ENCODE measurements at places on chromosomes 13 and 19. TPM values are rescaled to one million over a fixed set of nuclear protein-coding genes. Genes with fewer than 3 reads are reported as not detected.

- no peak for DNase-seq
Measured at GRCh38 chr19:49689133-49690078, at the start of gene ADM5. Gene ADM5 (plus strand): TSS chr19:49689594. CDS start chr19:49689838, 244 bp downstream.

DNA sequence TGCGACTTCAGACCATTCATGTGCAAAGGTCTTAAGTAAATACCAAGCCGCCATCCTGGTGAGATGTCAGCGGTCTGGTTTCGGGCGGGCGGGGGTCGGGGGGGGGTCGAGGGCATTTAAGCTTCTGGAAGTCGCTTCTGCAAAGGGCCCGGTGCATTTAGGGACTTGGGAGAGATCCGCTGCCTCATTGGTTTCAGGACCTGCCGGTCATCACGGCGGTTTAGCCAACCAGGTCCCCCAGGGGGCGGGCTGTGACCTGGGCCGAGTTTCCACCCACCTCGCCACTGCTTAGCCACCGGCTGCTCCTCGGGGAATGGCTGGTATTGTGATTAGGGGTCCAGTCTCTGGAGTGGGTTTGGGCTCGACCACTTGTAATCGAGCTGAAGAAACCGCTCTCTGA lies 7.8 kb downstream of the ANKLE1 start:
- no peak for DNase-seq

DNA sequence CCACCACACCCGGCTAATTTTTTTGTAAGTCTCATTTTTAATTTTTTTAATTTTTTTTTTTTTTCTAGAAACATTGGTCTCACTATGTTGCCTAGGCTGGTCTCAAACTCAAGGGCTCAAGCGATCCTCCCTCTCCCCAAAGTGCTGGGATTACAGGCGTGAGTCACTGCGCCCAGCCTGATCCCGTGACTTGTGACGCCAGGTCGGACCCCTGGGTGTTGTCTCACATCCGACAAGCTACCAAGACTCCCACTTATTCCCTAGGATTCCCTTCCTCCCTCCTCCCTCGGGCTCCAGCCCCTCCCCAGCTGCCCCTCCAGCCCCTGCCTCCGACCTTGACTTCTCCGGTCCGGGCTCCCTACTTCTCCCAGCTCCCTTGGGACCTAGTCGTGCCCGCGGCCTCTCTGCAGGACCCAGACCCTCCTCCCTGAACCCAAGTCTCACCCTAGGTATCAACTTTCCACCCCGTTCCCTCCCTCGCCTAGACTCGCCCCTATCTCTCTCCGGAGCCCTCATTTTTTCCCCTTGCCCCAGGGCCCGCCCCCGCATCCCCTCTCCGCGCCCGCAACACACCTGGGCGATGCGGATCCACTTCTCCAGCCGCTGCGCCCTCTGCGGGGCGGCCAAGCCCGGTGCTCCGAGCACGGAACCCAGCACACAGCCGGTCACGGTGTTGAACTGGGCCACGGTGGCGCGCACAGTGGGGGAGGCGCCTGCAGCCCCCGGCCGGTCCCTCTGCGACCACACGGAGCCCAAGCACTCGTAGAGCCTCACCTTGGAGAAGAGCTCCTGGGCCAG lies 13.1 kb downstream of the RGL3 start:
- DNase-seq, result no peak

The ZNF616 gene
- polyA plus RNA-seq, result 16.6 TPM

- DNase-seq, result no peak
Measured at GRCh38 chr19:46726551-46726950, 9.6 kb upstream of the PRKD2 start.

DNA sequence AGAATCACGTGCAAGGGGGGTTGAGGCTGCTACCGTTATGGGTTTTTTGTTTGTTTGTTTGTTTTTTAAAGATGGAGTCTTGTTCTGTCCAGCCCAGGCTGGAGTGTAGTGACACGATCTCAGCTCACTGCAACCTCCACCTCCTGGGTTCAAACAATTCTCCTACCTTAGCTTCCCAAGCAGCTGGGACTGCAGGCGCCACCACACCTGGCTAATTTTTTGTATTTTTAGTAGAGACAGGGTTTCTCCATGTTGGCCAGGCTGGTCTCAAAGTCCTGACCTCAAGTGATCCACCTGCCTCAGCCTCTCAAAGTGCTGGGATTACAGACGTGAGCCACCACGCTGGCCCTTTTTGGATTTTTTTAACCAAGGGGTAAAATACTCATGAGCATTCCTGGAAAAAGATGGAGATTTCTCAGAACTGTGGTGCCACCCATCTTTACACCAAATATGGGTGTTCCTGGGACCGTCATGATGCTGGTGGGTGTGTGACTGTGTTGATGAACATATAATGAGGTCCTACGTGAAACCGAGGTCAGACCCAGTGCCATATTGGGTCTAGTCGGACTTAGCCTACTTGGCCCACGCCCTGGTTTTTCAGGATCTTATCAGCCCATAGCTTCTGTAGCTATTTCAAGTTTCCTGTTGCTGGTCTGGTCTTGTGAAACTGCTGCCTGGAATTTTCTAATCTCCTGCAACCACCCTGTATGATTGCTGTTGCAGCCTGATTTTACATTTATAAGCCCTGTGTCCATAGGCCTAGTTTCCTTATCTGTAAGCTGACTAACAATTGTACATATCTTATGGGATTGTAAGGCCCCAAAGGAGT lies 6.2 kb downstream of the PPP1R15A start:
- no peak for DNase-seq

DNA sequence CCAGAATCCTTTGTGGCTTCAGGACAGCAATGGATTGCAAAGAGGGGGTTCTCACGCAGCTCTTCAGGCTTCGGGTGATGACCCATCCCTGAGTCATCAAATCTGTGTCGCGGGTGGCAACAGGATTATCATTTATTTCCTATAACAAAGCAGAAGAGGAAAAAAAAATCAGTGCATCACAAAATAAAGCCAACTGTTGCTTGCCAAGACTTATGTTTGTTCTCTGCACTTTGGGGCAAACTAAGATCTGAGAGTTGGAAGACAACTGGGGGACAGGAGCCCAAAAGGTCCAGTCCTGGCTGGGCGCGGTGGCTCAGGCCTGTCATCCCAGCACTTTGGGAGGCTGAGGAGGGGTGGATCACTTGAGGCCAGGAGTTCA lies 6.4 kb downstream of the GNA15 start:
- no peak for DNase-seq

- DNase-seq, result no peak
Measured at GRCh38 chr13:43758834-43759233, 27.9 kb downstream of the ENOX1 start.

- no peak for DNase-seq
Measured at GRCh38 chr13:30968846-30969245, 36.4 kb downstream of the TEX26 start.

The FFAR1 gene
- polyA plus RNA-seq, result 0.83 TPM

The DACH1 gene
- polyA plus RNA-seq, result 101 TPM

DNA sequence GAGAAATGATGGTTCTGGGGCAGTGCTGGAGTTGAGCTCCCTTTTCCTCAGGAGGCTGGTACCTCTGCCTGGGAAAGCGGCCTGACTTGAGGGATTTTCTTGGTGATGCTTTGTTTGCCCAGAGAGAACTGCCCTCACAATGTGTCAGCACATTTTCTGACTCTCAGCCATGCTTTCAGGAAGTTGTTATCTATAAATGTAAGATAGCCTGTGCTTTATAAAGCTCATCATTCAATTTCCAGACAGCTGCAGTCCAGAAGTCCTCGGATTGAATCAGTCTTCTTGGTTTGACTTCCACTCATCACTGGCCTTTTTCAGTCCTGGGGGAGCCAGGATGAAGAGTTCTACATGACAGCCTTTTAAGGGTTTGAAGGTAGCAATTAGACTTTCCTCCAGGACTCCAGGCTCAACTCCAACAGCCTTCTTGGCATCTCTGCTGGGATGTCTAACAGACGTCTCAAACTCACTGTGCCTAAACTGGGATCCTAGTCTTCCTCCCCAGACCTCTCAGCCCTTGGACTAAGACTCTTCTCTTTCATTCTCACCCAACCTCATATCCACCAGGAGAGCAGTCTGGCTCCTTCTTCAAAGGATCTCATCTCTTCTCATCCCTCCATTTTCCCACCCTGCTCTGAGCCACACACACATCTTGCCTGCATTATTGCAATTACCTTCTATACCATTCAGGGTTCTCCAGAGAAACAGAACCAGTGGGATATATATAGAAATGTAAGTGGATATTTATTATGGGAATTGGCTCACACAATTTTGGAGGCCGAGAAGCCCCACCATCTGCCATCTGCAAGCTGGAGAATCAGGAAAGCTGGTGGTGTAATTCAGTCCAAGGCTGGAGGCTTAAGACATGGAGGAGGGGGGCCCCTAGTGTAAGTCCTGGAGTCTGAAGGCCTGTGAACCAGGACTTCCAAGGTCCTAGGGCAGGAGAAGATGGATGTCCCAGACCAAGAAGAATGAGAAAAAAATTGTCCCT lies 13.1 kb downstream of the ERICH6B start:
- DNase-seq, result no peak

DNA sequence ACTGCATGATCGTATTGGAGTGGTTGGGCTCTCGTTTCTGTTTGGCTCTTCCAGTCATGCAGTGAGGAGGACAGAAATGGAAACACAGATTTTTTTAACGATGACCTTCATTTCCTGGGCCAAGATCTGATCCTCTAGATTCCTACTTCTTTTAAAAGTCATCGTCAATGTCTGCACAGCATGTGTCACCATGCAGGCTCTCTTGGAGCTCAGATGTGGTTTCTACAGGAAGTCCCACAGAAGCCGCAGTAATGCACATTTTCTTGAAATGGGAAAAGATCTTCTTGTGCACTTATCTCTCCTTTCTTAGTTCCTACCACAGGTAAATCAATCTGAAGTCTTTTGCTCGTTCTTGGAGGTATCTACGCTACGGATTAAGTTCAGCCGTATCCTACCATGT lies 626.9 kb downstream of the EFNB2 start:
- DNase-seq, result no peak

DNA sequence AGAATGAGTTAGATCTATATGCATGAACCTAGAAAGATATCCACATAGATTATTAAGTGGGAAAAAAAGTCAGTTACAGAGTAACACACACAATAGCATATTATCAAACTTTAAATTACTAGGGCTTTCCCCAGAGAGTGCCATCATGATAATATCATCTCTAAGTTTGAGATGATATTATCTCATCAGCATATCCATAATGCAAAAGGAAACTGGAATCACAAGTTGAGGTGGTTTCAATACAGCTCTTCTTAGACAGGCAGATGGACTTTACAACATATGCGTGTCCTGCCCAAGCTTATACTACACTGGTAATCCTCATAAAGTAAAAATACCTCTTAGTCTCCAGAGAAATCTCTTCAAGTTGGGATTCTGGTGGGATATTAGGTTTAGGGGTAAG lies 236.2 kb upstream of the SERP2 start:
- DNase-seq, result no peak

GRCh38 chr13:113617961-113618360 lies 33.4 kb downstream of the TFDP1 start:
- no peak for DNase-seq

Data from left renal cortex interstitium (tissue), 4 donors.